Brain microvascular endothelial cell (primary cell): ENCODE measurements at places on chromosomes 4 and X.

GRCh38 chr4:57064811-57065711 is 45.1 kb downstream of the IGFBP7 start:
- peak; percentile 94 for DNase-seq

DNA sequence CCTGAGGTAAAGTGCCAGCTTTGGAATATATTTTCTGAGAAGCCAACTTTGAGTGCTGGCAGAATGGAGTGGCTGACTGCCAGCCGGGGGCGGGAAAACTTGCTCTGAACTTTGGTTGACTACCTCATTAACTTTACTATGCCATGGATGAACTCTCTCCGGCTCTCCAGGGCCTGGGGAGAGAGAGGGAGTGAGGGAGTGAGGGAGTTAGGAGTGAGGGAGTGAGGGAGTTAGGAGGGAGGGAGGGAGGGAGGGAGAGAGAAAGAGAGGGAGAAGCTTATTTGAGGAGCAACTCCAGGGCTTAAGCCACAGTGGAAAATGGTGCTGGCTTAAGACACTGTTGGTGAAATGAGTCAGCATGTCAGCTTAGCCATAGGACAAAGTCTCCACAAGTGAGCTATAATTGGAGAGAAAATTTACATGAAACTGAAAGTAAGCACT is 280.9 kb upstream of the RPS6KA3 start:
- peak; percentile 38 for DNase-seq

DNA sequence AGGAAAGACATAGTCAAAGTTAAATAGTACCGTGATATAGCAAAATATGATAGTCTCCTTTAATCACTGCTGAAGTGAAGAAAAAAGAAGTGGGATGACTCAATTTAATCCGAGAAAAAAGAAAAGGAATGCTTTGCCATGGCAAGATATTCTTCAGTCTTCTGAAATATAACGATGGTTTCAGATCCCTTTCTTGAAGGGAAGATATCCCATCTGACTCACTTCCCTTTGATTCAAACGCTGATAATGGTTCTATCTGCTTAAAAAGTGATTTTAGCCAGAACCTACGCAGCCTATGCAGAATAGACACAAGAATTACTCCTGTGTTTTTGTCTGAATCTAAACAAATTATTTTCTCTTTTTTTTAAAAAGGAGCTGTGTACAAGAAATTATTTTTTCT is 68.1 kb upstream of the FTHL17 start:
- no peak for DNase-seq

- peak; percentile 37 for DNase-seq
These were observed 327.0 kb upstream of the ZFP42 start for GRCh38 chr4:187668526-187669082.

GRCh38 chr4:86181585-86181984 is 178.3 kb downstream of the MAPK10 start:
- peak; percentile 53 for DNase-seq

- DNase-seq, result no peak
These were observed 93.9 kb upstream of the IL13RA1 start for GRCh38 chrX:118633530-118633929.

DNA sequence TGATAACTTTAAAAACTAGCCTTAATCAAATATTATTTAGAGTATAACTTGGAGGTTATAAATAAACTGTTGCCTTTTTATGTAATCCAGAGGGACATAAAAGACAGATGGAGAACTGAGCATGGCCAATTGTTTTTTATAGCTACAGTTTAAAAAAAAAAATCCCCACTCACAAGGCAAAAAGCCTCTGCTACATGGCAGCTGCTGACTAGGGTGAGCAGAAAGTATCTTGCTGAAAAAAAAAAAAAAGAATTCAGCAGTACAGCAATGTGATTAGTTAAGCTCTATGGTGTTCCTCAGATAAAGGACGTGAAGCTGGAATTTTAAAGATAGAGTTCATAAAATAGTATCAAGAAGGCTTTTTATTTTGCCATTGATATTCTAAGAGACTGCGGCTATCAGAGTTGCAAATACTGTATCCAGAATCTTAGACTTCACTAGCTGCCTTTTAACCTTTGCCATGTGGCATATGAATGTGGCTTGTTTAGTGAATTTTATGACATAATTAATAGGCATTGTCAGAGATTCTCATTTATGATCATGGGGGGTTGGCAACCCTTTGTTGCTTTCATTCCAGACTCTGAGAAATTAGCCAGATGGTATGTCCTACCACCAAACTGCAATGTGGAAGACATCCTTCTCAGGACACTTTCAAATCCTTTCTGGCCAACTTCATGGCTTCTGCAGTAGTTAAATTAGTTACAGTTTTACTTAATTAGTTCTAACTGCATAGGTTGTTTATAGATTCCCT is 498.0 kb downstream of the STPG2 start:
- DNase-seq, result no peak

DNA sequence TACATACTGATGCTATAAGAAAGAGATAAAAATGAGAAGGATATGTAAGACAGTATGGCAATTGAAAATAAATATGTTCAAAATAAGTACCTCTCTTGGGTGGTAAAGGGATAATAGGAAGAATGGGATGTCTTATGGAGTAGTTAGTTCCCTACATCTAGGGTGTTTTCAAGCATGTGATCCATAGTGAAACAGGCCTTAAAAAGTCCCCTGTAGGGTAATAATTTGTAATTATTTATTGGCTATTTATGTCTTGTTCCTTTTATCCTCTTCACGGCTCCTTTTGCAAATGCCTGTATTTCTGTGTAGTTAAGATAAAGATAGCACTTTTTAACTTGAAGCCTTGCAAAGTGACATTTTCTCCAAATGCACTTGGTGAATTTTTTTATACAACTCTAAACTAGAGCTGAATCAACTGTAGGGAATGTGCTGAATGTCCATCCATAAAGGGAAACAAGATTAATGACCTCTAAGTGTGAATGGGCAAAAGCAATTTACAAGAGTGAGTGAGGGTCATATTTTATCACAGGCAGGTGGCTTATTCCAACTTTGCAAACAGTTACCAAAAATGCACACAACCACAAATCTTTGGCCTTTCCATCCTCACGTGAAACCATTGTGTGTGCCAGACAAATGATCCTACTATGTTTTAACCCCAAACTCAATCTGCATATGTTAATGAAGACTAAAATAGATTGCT is 299.0 kb downstream of the KCNIP4 start:
- no peak for DNase-seq

DNA sequence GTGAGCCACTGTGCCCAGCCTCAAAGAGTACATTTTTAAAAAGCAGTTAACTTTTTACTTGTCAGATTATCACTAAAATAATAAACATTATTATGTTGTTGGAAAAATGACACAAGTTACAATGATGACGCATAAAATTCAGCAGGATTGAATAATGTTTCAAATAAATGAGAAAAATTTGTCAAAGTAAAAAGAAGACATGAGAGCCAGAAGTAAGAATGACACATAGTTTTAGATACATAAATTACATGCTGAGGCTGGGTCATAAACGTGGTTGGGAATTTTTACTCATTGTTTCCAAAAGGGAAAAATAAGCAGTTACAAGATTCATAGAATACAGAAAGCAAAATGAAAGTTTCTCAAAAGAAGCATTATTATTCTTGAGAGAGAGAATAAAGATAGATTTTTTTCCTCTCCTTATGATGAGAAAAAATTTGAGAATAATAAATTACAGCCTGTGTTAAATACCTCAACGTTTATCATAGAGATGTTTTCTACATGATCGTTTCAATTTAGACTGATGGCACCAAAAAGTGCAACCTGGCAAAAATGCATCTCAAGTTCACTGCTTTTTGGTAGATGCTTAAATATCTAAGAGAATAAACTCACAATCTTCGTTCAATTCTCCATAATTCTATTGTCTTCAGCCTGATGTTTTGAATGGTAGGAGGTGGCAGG is 40.4 kb downstream of the GUCY1B1 start:
- DNase-seq, result no peak

GRCh38 chr4:31052519-31052918 is 332.4 kb downstream of the PCDH7 start:
- DNase-seq, result no peak

GRCh38 chrX:39398215-39398962 is 597.1 kb downstream of the MID1IP1 start:
- DNase-seq, result no peak

DNA sequence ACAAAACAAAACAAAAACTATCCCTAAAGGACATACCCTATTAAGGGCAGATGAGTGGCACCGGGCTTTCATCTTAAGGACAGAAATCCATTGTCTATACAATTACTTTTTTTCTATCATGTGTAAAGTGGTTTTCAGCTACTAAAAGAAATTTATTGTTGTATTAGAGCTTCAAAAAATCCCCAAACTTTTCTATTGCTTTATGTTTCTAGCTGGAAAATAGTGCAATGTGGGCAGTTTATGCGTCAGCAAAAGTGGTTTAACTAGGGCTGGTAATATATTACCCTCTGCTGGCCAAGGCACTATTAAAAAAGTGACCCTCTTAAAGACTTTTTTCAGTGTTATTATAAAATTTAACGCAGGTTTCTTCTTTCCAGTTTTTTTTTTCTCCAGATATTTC is 15.5 kb upstream of the GPR82 start:
- DNase-seq, result no peak

DNA sequence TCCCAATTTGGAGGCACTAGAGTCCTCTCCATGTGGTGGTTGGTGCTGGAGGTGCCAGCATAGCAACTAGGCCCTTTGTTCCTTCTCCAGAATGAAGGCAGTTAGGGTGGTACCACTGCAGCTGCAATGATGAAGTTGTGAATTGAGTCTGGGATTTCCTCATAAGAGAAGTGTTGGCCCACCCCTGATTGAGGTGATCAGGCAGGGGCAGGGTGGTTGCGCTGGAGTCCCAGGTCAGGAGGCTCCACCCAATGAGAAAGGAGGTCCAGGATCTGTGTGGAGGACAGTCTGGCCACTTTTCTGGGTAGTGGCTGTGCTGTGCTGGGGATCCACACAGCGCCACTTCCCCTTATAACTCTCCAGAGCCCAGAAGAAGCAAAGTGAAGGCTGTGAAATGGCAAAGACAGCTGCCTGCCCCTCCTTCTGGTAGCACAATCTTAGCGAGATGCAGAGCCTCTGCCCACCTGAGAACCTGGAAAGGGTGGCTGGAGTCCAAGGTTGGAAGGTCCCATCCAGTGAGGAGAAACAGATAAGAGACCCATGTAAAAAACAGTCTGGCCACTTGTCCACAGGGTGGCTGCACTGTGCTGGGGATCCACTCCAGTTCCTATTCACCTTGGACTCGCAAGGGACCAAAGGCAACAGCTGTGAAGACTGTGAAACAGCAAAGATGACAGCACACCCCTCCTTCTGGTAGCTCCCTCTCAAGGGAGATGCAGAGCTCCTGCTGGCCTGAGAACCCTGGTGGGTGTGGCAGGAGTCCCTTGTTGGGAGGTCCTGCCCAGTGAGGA is 124.6 kb downstream of the RRAGB start:
- no peak for DNase-seq

DNA sequence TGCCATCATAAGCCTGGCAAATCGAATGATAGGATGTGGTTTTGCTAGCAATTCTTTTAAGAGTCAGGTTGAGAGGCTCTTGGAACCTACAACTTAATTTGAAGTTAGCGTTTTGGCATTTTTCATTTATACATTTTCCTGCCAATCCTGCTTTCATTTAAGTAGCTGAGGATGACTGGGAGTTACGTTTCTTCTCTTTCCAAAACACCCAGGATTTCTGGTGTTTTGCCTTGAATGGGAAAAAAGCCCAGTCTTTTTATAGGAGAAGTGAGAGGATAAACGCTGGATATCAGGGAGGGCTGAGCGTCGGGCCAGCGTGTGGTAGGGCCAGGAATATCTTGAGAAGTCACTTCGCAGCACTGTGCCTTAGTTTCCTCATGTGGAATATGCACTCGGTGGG is 174.2 kb upstream of the HAND2 start:
- DNase-seq, result no peak

DNA sequence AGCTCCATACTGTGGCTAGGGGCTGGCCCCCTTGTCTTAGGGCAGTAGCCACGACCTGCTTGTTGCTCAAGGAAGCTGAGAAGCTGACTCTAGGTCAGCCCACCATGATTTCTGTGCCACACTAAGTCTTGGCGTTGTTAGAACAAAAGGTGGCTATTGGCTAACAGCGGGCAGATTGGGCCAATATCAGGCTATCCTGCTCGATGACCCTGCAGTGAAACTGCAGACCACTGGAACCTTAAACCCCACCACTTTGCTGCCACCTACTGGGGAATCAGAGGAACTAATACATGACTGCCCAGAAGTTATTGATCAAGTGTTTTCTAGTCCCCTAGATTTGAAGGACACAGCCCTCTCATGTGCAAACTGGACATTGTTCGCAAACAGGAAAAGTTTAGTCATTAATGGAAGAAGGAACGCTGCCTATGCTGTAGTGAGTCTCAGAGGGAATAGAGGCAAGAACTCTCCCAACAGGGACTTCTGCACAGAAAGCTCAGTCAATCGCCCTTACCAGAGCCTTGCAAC is 17.0 kb upstream of the PAPSS1 start:
- no peak for DNase-seq

- DNase-seq, result no peak
These were observed 370.3 kb upstream of the SLC7A11 start for GRCh38 chr4:138612428-138612827.
